Lung (tissue), 17 donors: ENCODE measurements at places on chromosomes 6 and 20. TPM values are rescaled to one million over a fixed set of nuclear protein-coding genes. Genes with fewer than 3 reads are reported as not detected.

DNA sequence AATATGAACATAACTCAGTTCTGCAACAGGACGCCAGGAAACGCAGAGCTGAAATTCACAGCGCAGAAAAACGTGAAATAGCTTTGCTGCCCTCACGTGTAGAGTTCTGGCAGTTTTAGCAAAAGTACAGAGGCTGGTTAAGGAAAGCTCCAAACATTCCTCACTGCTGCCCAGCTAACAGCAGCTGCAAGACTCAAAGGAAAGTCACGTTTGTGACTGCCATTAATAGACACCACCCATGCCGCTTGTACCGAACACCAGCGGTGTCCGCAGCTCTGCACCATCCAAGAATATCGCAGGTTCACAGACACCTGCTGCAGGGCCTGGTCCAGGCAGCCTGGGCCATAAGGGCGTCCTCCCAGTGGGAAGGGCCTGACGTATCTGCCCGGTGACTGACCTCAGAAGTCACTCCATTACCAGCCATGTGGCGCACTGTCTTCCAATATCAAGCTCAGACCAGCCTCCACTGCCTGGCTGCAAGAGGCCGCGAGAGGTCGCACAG lies 61.4 kb downstream of the WDR27 start:
- DNase-seq = peak; percentile 55

GRCh38 chr6:30895343-30895742 lies 11.0 kb downstream of the DDR1 start:
- DNase-seq = no peak

DNA sequence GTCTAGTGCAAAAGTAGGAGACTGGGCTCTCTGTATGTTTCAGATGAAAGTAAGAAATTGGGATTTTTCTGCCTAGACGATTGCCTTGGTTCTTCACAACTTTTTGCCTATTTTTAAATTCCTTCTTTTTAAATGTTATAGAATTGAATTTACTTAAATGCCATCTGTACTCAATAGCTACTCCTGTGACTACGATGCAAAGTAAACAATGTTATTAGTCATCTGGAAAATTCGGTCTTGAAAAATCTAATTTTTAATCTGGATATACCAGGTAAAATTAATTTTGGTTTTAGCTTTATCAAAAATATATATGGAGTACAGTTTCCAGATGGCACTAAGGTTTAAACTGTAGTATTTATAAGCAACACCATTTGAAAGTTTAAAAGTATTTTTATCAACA lies 472.2 kb downstream of the UTRN start:
- DNase-seq = no peak

SLC22A16 gene
- 0.37 TPM for polyA plus RNA-seq

ALDH5A1 gene
- 7.7 TPM for polyA plus RNA-seq

TAF8 gene
- 14.2 TPM for polyA plus RNA-seq
